ENCODE measurements at places on chromosomes 3 and 15. TPM values are rescaled to one million over a fixed set of nuclear protein-coding genes. Genes with fewer than 3 reads are reported as not detected.

CATSPER2 gene
- 1.9 TPM for polyA plus RNA-seq

KNSTRN gene
- 5.5 TPM for polyA plus RNA-seq

GREM1 gene
- 0.15 TPM for polyA plus RNA-seq

EAF2 gene
- 43.6 TPM for polyA plus RNA-seq

XYLB gene
- polyA plus RNA-seq, result 7.9 TPM

NUP210 gene
- 5.6 TPM for polyA plus RNA-seq

HIGD2B gene
- not detected for polyA plus RNA-seq

IQCF5 gene
- not detected for polyA plus RNA-seq

HYKK gene
- 14.3 TPM for polyA plus RNA-seq

STAB1 gene
- 98.4 TPM for polyA plus RNA-seq

CASR gene
- polyA plus RNA-seq, result 14.8 TPM

C3orf22 gene
- polyA plus RNA-seq, result not detected

AGBL1 gene
- not detected for polyA plus RNA-seq

FANCD2OS gene
- polyA plus RNA-seq, result not detected

CD96 gene
- 0.09 TPM for polyA plus RNA-seq

PPP1R14D gene
- 4.0 TPM for polyA plus RNA-seq

PARL gene
- 88.8 TPM for polyA plus RNA-seq

SAXO2 gene
- polyA plus RNA-seq, result 5.1 TPM

ROBO2 gene
- polyA plus RNA-seq, result 1.6 TPM

CTXN2 gene
- polyA plus RNA-seq, result 0.15 TPM

ERICH6 gene
- polyA plus RNA-seq, result not detected

CIP2A gene
- polyA plus RNA-seq, result 0.82 TPM

HACL1 gene
- 25.3 TPM for polyA plus RNA-seq

TM4SF18 gene
- 14.2 TPM for polyA plus RNA-seq

SI gene
- polyA plus RNA-seq, result 0.11 TPM

IQSEC1 gene
- polyA plus RNA-seq, result 15.1 TPM

TRIM71 gene
- polyA plus RNA-seq, result 0.92 TPM

CIAO2A gene
- 92.4 TPM for polyA plus RNA-seq

SLC26A6 gene
- polyA plus RNA-seq, result 20.6 TPM

THPO gene
- polyA plus RNA-seq, result 5.7 TPM

PYGO1 gene
- 0.49 TPM for polyA plus RNA-seq

EPHA3 gene
- polyA plus RNA-seq, result 0.19 TPM

AP4E1 gene
- polyA plus RNA-seq, result 2.0 TPM

GCNT3 gene
- polyA plus RNA-seq, result 4.5 TPM

DNAJA4 gene
- polyA plus RNA-seq, result 19.9 TPM

TRPM1 gene
- 1.3 TPM for polyA plus RNA-seq
